Stimulated activated CD4-positive, alpha-beta T cell treated with anti-CD3 and anti-CD28 coated beads, Interleukin-12 subunit alpha, Interleukin-12 subunit beta, amount 100 ng/mL, for 48 hours (primary cell): ENCODE measurements at places on chromosomes 16 and 17.
A peak's percentile ranks its signal among the peaks of the same experiment; 100 is the strongest.

GRCh38 chr17:73815474-73815873 is 171.2 kb upstream of the SDK2 start:
- no peak for DNase-seq

DNA sequence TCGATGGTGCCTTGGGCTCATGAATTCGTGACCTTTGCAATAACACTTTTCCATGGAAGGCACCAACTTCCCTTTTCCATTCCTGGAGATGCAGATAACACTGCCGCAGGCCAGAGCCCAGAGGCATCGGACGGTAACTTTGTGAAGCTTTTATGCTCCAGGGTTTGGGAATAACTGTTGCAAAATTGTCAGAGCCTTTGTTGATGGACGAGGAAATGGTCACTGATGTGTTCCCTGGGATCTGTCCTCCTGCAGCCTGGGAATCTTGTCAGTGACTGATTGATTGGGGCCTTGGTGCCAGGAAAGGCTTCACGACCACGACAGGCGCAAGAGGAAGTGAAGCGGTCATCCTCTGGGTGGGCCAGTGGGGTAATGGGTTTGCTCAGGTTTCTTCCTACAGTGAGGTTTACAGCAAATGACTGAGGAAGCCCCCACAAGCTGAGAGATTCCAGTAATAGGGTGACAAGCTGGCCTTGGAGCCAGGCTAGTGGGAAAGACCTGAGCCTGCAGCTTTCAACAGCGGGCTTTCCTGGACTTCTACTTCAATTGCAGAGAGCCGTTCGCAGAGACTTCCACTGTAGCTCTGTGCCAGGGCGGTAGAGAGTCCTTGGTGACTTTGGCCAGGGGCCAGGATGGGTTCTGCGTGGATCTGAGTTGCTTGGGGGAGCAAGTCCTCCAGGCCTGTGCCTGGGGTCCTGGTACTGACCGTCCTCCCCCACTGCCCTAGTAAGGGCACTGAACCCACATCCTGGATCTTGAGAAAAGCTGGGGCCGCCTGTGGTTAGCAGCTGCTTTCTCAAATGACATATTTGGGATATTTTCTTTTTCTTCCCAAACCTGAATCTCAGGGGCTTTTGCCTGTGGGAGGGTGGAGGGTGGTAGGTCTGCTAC is 37.6 kb downstream of the PGS1 start:
- DNase-seq = no peak

DNA sequence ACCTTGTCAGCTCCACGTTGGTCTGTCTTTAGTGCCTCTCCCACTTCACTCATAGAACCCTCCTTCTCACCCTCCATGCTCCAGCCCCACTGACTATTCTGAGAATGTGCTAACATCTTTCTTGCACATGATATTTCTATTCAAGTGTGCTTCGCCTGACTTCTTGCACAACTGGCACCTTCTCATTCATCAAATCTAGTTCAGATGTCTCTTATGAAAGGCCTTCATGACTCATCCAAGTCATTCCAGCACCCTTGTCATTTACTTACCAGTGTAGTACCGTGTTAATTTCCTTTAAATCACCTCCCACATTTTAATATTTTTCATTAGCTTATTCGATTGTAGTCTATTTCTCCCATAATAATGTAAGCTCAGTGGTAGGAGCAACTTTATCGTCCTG is 197.8 kb upstream of the PIRT start:
- DNase-seq = no peak

DNA sequence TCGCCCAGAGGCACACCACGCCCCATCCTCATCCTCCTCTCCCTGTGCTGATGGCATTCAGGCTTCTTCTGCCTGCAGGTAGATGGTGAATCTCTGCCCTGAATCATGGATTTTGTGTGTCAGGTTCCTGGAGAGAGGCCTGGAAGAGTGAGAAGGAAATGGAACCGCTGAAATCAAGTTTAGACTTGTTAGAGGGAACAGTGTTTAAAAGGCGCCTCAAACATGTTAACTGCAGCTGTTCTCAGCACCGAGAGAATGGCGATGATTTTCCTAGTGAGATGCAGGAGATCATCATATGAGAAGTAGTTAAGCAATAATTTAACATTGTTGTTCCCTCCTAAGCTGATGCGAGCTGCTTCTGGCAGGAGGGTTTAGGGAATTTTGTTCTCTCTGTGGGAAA is 744.4 kb upstream of the EEF2KMT start:
- no peak for DNase-seq

GRCh38 chr16:57911743-57912142 is 59.2 kb downstream of the CNGB1 start:
- no peak for DNase-seq

GRCh38 chr16:28572696-28573510 is 19.2 kb downstream of the SGF29 start:
- no peak for DNase-seq

- no peak for DNase-seq
Measured at GRCh38 chr16:592518-593306, 2.8 kb downstream of the RAB40C start.

GRCh38 chr16:87344165-87344930 is 27.2 kb upstream of the C16orf95 start:
- no peak for DNase-seq

GRCh38 chr17:80504686-80505413 is 28.4 kb upstream of the NPTX1 start:
- DNase-seq = no peak

GRCh38 chr16:89409161-89409711 is 81.1 kb downstream of the ANKRD11 start:
- DNase-seq = peak; percentile 39

GRCh38 chr17:15475631-15476354 is 8.4 kb upstream of the CDRT4 start:
- DNase-seq = no peak

DNA sequence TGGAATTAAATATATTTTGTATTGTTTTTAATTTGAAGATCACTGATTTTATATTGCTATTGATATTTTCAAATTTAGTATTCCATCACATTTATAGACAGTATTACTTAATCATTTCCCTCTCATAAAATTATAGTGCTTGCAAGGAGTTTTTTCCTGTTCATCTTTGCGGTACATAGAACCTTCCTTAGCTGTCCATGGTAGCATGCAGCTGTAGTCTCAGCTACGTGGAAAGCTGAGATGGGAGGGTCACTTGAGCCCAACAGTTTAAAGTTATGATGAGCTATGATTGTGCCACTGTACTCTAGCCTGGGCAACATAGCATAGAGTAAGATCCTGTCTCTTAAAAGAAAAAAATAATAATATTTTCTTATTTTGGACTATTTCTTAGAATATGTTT is 215.8 kb upstream of the CHMP6 start:
- DNase-seq = no peak

DNA sequence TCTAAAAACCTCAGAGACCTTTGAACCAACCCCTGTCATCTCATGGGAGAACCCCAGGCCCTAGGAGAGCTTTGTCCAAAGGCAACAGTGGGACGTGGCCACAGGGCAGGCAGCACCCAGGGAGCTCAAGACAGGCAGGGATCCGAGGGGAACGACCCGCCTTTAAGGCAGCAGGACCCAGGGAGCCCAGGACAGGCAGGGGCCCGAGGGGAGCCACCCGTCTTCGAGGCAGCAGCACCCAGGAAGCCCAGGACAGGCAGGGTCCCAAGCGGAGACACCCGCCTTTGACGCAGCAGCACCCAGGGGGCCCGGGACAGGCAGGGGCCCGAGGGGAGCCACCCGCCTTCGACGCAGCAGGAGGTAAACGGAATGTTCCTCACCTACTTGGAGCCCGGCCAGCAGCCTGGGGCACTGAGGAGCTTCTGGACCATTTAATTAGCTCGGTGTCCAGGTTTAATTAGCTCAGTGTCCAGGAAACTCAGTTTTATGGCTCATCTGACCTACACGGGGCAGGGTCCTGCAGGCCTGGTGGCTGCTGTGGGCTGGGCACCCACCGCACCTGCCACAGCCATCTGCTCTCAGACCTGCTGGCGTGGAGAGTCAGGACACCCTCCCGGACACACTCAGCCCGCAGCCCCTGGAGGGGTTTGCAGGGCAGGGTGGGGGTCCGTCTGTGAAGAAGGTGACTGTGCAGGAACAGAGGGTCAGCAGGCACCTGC is 24.4 kb downstream of the PIEZO1 start:
- no peak for DNase-seq

- DNase-seq = no peak
Measured at GRCh38 chr16:47578573-47578972, 117.4 kb downstream of the PHKB start.

DNA sequence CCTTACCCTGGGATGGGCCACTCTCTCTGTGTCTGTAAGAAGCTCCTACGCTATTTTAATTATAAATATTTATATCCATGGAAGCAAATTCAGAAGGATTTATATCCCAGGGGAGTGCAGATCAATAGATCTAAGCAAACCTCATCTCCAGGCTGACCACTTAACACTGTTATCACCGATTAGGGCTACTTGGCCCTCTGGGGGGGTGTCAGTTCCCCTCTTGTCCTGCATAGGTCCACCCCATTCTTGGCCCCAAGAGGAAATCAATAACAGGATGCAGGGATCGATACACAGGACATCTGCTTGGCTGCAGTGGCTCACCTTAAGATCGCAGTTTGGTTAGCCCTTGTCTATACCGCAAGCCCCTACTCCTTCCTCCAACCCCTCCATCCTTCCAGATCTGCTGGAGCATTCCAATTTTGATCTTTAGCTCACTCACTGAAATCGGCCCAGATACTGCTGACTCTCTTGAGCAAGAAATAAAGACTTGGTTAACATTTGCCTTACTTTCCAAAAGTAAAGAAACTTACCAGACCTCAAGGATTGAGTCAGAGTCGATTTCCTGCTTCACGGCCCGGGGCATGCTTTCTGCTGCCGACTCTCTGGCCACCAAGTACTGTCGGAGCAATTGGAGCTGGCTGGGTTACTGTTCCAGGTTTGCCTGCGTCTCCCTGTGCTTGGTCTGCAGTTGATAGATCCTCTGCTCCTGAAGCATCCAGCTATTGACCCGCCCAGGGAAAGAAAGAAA is 112.3 kb upstream of the PMFBP1 start:
- DNase-seq = no peak

GRCh38 chr16:4561596-4561995 is 5.5 kb downstream of the C16orf96 start:
- DNase-seq = no peak

- DNase-seq = no peak
Measured at GRCh38 chr17:81483862-81484194, 28.8 kb downstream of the ACTG1 start.

- DNase-seq = no peak
Measured at GRCh38 chr17:40615841-40616476, 31.7 kb downstream of the SMARCE1 start.

DNA sequence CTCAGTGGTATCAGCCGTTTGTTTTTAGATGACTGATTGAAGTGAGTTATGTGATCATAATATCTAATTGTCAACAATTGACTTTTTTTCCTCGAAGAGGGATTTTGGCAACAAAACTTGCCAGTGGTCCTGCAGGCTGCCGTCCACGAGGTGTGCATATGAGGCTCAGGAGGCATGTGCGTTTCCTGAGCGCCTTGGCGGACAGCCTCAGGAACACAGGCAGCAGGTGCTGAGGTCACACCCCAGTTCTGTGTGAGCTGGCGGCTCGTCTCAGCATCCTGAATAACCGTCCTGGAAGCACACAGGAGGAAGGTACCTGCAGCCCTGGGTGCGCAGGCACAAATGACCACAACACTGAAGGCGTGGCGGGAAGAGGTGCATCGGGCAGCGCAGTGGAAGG is 11.7 kb downstream of the SPG7 start:
- no peak for DNase-seq

GRCh38 chr17:61219460-61219859 is 180.2 kb upstream of the TBX2 start:
- DNase-seq = no peak

DNA sequence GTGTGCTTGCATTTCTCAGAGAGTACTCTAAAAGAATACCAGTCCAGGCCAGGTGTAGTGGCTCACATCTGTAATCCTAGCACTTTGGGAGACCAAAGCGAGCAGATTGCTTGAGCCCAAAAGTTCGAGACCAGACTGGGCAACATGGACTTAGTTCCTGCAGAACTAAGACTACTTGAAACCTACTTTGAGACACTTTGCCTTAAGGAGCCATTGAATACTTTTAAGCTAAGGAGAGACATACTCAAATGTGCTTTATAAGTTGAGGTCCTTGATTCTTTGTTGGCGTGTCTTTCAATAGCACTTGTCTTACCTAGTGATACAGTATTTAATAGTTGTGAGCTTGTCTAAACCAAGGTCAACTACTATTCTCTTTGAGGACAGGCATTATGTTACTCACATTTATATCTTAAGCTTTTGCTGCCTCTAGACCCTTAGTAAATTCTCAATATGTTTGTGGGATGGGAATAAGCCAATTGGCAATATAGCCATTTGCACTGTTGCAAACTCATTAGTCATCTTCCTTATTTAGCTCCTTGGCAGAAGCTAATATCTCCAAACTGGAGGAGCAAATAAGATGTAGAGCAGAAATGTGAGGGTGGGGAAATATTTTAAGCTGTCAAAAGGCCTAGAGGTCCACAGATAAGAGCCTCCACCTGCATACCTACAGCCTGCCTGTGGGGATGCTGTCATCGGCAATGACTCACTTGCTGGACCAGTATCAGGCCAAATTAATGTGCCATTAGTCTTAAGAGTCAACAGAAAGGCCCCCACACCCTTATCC is 16.3 kb downstream of the SCPEP1 start:
- DNase-seq = no peak

DNA sequence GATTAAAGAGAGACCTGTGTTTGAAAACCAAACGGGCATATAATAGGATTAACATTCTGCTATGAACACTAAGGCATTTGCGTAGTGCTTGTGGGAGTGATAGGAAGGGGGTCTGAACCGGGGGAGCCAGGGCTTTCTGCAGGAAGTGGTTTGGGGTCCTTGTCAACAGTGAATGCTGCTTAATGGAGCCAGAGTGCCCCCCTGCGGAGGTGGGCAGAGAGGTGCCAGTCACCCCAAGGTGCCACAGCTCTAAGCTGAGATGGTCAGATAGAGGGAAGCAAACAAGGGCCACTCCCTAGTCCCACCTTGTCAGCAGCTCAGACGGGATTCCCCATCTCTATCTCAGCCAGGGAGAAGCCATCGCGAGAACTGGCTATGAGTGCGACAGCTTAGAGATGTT is 17.7 kb downstream of the NAA60 start:
- DNase-seq = no peak

- DNase-seq = peak; percentile 52
Measured at GRCh38 chr16:8660841-8661301, 13.5 kb upstream of the ABAT start.

- no peak for DNase-seq
Measured at GRCh38 chr17:250487-251300, 69.2 kb upstream of the DOC2B start.
